ENCODE measurements at places on chromosomes 16 and 17.

- no peak for DNase-seq
Measured at GRCh38 chr16:28932339-28933141, 769 bp downstream of the CD19 start.

GRCh38 chr16:58028541-58029070 is 3.1 kb downstream of the MMP15 start:
- DNase-seq = no peak

GRCh38 chr17:1793447-1793806 is 31.6 kb downstream of the SERPINF1 start:
- no peak for DNase-seq

DNA sequence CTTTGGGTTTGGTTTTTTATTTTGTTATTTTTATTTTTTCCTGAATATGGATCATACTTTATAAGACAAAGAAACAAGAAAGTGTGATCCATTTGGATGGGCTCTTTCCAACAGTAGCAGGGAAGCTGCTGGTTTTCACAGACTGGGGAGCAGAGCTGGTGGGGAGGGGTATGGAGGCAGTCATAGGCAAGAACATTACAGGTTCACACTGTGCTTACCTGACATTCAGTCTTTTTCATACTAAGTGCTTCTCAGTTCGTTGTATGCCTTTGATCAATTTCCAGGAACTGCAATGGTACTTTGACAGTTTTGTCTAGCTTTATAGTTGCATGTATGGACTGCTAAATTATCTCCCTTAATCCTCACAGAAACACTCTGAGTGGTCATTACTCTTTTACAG is 27.7 kb downstream of the BEAN1 start:
- no peak for DNase-seq

DNA sequence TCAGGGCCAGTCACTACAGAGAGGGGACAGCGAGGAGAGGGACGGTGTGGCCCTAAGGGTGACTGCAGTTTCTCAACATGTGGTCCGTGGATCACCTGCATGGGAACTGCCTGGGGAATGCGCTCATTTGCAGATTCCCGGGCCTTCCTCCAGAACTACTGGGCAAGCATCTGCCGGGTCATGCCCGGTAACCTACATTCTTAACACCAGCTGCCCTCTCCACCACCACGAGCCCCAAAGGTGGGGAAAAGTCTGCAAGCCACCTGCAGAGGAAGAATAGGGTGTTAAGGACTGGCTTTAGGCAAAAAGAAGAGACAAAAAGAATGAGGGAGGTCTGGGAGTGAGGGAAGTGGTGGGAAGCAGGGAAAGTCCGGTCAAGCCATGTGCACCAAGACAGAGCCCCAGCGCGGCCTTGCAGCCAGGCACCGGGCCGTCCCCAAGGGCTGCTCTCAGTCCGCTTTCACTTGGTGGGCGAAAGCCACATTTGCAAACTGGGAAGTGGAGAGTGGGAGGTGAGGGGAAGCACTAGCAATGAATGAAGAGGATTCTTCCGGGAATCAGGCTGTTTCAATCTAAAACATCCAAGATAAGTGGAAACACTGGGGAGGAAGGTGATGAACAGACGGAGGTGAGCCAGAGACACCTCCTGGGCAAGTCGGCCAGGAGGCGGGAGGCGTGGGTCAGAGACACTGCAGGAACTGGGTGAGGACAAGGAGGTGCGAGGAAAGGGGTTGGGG is 70.3 kb downstream of the N4BP1 start:
- DNase-seq = no peak

Data from stimulated activated CD8-positive, alpha-beta memory T cell treated with anti-CD3 and anti-CD28 coated beads, Interleukin-2, amount 100 ng/mL, for 48 hours (primary cell).